ENCODE measurements at places on chromosomes 4 and X. TPM values are rescaled to one million over a fixed set of nuclear protein-coding genes. Genes with fewer than 3 reads are reported as not detected.

SCRG1 gene
- total RNA-seq, result not detected

CPZ gene
- not detected for total RNA-seq

SERPINA7 gene
- 0.14 TPM for total RNA-seq

C4orf54 gene
- total RNA-seq, result 0.03 TPM

DNA sequence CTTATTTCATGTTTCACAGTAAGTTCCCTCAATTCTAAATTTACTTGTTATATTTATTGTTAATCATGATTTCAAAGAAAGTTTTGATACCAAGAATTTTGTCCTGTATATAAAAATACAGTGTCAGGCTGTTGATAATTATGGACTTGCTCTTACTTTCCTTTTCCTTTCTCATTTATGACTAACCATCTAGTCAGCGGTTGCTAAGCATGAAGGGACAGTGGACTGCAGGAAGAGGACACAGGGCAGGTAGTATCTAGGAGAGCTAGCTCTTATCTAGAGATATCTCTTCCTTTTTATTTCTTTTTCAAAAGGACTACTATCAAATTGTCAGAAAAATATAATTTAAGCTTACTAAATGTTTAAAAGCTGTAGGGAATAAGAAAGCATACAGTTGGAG lies 1.6 kb downstream of the OPRPN start:
- no peaks in the 10 kb centered on the region for H3K4me1 ChIP-seq
- no peaks in the 10 kb centered on the region for H3K36me3 ChIP-seq
- no peaks in the 10 kb centered on the region for H3K27me3 ChIP-seq
- DNase-seq, result no peak

DNA sequence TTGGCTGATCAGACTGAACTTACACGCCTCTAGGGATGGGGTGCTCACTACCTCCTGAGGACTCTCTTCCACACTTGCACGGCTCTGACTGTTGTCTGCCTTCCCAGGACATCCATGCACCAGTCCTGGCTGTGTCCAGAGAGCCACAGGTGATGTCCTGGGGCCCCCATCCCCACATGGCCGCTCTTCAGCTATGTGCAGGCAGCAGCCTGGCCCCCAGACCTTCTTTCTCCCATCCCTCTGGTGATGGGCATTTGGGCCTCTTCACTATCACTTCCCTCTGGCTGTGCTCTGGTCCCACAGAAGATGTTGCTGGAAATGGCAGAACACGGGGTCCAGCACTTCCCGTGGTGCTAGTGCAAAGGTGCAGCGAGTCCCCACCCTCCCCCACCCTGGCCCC lies 40.9 kb upstream of the HMX1 start:
- H3K4me1 ChIP-seq, result no peaks in the 10 kb centered on the region
- H3K4me3 ChIP-seq, result no peak overlapping the region

DNA sequence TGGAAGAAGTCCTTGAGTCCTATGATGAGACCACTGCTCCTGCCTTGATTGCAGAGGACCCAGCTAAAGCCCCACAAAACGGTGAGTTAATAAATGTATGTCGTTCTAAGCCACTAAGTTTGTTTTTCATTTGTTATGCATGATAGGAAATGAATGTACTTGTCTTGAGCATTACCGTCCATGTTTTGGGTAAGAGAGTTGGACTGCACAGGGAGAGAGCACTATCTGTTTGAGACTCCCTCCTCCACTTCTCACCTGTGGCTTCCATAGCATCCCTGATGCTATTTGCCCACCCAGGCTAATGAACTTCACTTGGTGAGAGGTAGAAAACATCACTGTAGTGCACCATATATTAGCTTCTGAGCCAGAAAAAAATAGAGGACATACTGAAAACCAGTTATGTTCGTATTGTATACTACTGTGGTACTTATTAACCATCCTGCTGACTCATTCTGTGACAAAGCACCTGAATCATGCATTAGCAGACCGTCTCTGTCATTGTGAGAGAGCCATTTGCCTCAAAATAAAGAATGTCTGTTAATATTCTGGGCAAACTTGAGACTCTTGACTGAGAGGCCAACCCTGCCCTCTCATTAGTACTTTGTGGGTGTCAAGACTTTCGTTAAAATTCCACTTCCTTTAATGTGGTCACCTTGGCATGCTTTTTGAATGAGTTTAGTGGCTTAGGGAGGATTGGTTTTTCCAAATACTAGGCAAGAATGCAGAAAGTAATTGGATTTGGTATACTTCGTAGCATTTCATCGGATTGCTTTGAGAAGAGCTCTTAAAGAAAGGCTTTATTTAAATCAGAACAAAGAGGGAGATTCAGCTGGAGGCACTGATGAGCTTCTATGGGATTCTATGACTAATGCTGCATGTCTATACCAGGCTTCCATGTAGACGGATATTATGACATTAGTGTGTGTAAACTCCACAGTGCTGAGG lies 99.3 kb upstream of the GRPR start:
- H3K36me3 ChIP-seq, result no peaks in the 10 kb centered on the region
- no peak for DNase-seq
- H3K4me1 ChIP-seq, result no peaks in the 10 kb centered on the region
- no peaks in the 10 kb centered on the region for H3K27me3 ChIP-seq

GRCh38 chr4:151555151-151555945 lies 146.4 kb downstream of the FHIP1A start:
- no peak overlapping the region for H3K4me3 ChIP-seq
- no peak overlapping the region for H3K27ac ChIP-seq
- H3K36me3 ChIP-seq, result no peaks in the 10 kb centered on the region
- H3K4me1 ChIP-seq, result no peaks in the 10 kb centered on the region

DNA sequence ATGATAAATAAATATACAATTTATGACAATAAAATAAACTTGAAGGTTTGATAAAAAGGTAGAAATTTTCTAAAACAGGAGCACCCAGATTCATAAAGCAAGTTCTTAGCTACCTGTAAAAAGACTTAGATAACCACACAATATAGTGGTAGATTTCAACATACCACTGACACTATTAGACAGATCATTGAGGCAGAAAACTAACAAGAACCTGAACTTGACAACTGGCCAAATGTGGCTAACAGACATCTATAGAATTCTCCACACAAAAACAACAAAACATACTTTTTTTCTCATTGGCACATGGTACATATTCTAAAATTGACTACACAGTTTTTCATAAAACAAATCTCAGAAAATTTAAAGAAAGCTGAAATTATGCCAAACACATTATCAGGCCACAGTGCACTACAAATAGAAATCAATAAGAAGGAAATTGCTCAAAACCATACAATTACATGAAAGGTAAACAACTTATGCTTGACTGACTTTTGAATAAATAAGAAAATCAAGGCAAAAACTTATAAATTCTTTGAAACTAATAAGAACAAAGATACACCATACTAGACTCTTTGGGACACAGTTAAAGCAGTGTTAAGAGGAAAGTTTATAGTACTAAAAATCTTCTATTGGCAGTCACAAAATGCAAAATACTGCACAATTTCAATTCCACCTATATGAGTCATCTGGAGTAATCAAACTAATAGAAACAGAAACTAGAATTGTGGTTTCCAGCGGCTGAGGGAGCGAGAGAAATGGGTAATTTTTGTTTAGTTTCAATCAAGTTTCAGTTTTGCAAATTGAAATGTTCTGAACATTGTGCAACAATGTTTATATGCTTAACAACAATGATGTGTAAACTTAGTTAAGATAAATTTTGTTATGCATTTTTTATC lies 925.6 kb downstream of the SH3BGRL start:
- no peak for DNase-seq
- no peak overlapping the region for H3K4me3 ChIP-seq
- no peaks in the 10 kb centered on the region for H3K4me1 ChIP-seq
- H3K36me3 ChIP-seq, result no peaks in the 10 kb centered on the region

DNA sequence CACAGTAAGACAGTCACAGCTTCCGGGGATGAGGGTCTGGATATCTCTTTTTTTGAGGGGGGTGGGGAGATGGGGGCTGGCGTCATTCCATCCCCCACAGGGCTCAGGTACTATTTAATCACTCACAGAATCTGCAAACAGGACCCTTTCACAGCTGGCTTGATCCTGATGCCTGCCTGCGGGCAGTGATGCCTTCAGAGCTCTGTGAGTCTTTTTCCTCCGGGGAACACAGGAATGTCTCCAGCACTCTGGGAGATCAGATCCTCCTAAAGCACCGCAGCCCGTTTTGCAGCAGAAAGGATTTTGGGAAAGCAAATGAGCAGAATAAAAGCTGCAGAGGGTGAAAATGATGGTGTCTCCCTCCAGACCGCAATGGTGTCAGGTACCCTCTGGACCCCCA lies 13.2 kb upstream of the SHOX start:
- H3K4me3 ChIP-seq, result no peak overlapping the region
- no peaks in the 10 kb centered on the region for H3K36me3 ChIP-seq
- H3K27me3 ChIP-seq, result peaks cover 21% of the 10 kb centered on the region
- no peaks in the 10 kb centered on the region for H3K4me1 ChIP-seq

DNA sequence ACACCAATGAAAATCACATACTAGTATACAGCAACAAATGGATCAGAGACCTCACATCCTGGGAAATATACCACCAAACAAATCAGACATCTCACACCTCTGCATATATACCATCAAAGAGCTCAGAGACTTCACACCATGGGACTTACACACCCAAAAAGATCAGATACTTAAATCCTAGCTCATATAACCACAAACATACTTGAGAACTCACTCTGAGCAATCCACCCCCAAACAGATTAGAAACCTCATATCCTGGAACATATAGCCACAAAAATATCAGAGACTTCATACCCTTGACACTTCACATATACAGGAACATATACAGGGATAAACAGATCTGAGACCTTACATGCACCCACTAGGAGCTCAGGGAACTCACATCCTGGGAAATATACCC lies 32.1 kb downstream of the SUV39H1 start:
- H3K27me3 ChIP-seq, result no peaks in the 10 kb centered on the region
- H3K4me1 ChIP-seq, result no peaks in the 10 kb centered on the region
- H3K36me3 ChIP-seq, result no peaks in the 10 kb centered on the region
- no peak overlapping the region for H3K27ac ChIP-seq

GRCh38 chr4:79850626-79851025 lies 222.4 kb downstream of the ANTXR2 start:
- no peaks in the 10 kb centered on the region for H3K27me3 ChIP-seq
- no peak overlapping the region for H3K27ac ChIP-seq
- H3K4me3 ChIP-seq, result no peak overlapping the region

DNA sequence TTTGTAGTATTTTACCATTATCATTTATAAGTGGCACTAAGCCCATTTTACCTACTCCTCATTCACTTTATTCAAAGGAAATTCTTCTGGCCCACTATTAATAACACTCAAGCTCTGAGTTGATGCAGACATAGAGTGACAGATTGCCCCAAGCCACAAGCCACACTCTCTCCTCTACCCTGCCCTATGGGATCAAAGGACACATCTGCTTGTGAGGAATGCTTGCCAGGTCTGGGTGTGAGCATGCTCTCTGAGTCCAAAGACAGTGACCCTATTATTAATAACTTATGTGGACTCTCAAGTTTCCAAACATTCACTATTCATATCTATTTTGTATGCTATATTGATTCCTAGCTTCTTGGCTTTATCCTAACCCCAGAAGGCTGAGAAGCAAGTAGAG lies 18.5 kb downstream of the ETNPPL start:
- H3K4me1 ChIP-seq, result no peaks in the 10 kb centered on the region
- no peaks in the 10 kb centered on the region for H3K36me3 ChIP-seq
- DNase-seq, result no peak
- no peak overlapping the region for H3K27ac ChIP-seq
